Stomach (tissue), 19 donors: ENCODE measurements at places on chromosomes 2 and 18. TPM values are rescaled to one million over a fixed set of nuclear protein-coding genes. Genes with fewer than 3 reads are reported as not detected.

The WDPCP gene
- 38.8 TPM for total RNA-seq

The SKOR2 gene
- total RNA-seq: not detected

The ALK gene
- not detected for total RNA-seq

The PLEKHH2 gene
- 13.6 TPM for total RNA-seq

The ANKRD30B gene
- 0.29 TPM for total RNA-seq

GRCh38 chr18:79690071-79690470, 10.5 kb downstream of the CTDP1 start:
- no peak for DNase-seq

GRCh38 chr18:36465970-36466369, 168.5 kb downstream of the FHOD3 start:
- no peak for DNase-seq

- DNase-seq: no peak
These were observed 143.1 kb downstream of the DNER start for GRCh38 chr2:229571243-229571642.

- no peak for DNase-seq
These were observed 18.2 kb upstream of the DAW1 start for GRCh38 chr2:227853204-227853629.

GRCh38 chr18:78423811-78424210, 555.8 kb upstream of the SALL3 start:
- no peak for DNase-seq

DNA sequence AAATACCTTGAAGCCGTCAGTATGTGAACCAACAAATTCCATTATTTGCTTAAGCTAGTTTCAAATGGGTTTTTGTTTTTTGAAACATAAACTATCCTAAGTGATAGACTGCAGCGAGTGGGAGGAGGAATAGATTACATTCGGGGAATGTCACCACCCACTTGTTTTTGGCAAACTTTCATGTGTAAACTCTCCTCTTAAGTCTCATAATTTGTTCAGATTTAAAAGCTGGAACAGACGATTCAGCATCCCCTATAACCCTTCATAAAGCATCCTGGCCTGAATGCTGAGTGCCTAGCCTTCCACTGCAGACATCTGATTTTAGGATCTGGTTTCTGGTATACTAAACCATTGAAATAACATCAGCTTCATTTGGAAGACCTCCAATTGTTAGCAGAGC, 51.0 kb downstream of the CPO start:
- no peak for DNase-seq

- peak; percentile 52 for DNase-seq
These were observed 73.2 kb upstream of the SMAD2 start for GRCh38 chr18:48003426-48004349.

DNA sequence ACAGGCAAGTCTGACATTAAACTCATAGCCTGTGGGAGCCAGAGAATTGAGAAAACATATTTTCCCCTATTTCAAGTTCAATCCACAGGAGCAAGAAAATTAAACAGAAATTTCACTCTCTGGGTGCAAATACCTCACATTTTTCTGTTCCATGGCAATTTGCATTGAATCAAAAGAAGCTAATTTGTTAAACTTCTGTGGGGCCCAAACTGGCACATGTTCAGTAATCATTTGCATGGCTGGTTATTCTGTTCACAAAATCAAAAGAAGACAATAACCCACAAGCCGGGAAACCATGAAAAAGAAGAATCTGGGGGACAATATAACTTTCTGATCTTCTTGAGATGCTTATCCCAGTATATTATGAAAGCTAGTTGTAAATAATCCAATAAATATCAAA, 363.1 kb downstream of the LRP1B start:
- DNase-seq: no peak

GRCh38 chr18:6589923-6590322, 139.6 kb upstream of the ARHGAP28 start:
- DNase-seq: no peak
